ENCODE measurements at places on chromosomes 2 and 18.
A peak's percentile ranks its signal among the peaks of the same experiment; 100 is the strongest.

GRCh38 chr2:137049518-137049917, 284.2 kb downstream of the THSD7B start:
- no peak for DNase-seq

- DNase-seq: no peak
Observed at GRCh38 chr2:159108181-159108893, 139.9 kb downstream of the TANC1 start.

DNA sequence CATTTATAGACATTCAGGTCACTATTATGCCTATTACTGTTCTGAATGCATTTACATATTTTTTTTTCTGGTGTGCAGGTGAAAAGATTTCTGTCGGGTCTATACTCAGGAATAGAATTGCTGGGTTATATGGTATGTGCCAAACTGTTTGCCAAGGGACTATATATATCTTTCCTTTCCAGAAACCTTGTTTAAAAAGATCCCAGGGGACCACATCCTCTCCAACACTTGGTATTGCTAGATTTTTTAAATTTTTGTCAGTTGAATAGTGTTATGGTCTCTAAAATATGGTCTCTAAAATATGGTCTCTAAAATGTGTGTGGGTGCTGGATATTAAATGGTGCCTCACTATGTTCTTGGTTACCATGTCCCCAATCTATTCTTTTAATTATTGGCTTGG, 131.3 kb downstream of the INSIG2 start:
- DNase-seq: no peak

- no peak for DNase-seq
Observed at GRCh38 chr18:59736061-59736460, 38.8 kb upstream of the CCBE1 start.

DNA sequence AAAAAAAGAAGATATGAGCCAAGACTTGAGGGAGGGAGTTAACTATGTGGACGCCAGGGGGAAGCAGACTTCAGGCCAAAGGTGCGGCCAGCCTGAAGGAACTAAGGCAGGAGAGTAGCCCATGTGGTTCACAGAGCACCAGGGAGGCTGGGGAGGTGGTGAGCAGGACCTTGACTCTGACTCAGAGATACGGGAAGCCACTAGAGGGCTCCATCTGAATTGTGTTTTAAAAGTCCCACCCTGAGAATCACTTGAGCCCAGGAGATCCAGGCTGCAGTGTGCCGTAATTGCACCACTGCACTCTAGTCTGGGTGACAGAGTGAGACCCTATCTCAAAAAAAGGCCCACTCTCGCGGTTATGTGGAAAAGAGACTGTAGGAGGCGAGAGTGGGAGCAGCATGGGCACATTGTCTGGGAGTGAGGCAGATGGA, 12.3 kb downstream of the CEP192 start:
- DNase-seq: peak; percentile 68

DNA sequence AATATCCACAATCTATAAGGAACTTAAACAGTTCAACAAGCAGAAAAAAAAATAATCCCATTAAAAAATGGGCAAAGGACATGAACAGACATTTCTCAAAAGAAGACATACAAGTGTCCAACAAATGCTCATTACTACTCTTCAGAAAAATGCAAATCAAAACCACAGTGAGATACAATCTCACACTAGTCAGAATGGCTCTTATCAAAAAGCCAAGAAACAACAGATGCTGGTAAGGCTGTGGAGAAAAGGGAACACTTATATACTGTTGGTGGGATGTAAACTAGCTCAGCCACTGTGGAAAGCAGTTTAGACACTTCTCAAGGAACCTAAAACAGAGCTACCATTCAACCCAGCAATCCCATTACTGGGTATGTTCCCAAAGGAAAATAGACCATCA, 7.2 kb upstream of the CRYGB start:
- DNase-seq: no peak

DNA sequence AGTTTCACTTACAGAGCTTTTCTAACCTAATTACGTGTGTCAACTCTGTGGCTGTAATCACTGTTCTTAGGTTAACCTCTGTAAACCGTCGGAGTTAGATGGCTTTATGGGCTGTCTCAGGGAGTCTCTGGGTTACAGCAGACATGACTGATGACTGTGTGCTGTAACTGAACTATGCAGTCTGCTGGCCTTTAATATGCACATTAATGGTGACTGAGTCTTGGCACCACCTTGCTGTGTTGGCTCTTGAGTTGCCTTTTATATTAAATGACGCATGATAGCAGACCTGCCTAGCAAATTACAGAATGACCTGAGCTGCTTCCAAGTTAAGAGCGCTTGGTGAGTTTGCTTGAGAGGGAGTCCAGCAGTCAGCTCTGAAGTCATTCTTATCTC, 90.1 kb downstream of the ACKR3 start:
- DNase-seq: no peak

DNA sequence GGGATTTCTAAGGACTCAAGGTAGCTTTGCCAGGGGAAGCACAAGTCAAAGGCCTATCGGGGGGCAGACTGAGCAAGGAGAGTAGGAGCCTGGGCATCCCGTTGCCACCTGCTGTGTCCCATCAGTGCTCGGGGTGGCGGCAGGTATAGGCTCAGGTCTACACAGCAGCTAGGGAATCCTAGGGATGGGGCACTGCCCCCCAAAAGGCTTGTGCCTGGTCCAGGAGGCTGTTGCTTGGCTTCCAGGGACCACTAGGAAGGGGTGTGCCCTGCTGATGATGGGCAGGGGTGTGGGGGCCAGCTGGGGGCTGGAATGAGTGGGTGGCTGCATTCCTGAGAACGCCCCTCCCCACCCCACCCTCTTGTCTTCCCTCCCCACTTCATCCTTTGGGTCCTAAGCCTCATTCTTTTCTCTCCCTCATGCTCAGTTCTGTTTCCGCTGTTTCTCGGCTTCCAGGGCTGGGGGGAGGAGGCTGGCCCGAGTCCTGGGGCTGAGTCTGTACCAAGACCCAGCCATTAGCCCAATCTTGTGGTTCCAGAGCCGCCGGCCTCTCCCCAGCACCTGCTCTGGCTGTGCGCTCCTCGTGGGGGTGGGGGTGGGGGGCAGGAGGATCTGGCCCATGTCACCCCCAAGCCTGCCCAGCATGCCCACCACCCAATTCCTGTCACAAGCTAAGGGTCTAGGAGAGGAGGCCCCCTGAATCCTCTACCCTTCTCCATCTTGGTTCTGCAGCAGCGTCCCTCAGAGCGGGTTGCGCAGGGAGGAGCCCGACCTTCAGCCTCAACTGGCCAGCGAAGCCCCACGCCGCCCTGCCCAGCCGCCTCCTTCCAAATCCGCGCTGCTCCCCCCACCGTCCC, 12.8 kb downstream of the SPEG start:
- DNase-seq: no peak

Data from brain microvascular endothelial cell (primary cell).